Stimulated activated CD4-positive, alpha-beta T cell treated with anti-CD3 and anti-CD28 coated beads, TNF-alpha, amount 100 ng/mL, for 1 hour (primary cell): ENCODE measurements at places on chromosomes 13 and 19.

- no peak for DNase-seq
Observed at GRCh38 chr19:48798937-48799336, 11.9 kb downstream of the BCAT2 start.

DNA sequence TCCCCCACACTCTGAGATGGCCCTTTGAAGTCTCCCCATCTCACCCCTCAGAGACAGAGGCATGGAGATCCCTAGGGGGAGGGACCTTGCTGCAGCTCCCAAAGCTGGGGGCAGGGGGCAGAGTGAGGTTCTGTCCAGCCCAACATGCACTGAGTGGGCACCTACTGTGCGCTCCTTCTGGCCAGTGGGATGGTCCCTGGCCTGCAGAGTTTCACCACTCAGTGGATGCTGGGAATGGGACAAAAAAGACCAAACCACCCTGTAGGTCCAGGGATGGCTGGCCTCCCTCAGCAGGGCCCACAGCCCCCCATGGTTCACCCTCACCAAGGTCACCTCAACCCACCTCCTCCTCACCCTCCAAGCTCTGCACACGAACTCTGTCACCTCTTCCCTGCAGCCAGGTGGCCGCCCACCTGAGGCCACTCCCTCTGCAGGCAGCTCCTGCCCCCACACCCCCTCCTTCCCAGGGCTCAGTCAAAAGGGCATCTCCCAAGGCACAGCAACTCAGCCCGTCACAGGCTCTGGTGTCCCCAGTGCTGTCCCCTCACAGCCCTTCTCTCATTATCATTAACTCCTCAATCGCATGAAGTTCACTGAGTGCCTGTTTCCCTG lies 16.1 kb downstream of the CEACAM21 start:
- DNase-seq, result no peak

GRCh38 chr19:17074634-17075034 lies 618 bp downstream of the HAUS8 start:
- no peak for DNase-seq

- DNase-seq, result no peak
Observed at GRCh38 chr13:54927538-54927937, 1898.9 kb downstream of the OLFM4 start.

DNA sequence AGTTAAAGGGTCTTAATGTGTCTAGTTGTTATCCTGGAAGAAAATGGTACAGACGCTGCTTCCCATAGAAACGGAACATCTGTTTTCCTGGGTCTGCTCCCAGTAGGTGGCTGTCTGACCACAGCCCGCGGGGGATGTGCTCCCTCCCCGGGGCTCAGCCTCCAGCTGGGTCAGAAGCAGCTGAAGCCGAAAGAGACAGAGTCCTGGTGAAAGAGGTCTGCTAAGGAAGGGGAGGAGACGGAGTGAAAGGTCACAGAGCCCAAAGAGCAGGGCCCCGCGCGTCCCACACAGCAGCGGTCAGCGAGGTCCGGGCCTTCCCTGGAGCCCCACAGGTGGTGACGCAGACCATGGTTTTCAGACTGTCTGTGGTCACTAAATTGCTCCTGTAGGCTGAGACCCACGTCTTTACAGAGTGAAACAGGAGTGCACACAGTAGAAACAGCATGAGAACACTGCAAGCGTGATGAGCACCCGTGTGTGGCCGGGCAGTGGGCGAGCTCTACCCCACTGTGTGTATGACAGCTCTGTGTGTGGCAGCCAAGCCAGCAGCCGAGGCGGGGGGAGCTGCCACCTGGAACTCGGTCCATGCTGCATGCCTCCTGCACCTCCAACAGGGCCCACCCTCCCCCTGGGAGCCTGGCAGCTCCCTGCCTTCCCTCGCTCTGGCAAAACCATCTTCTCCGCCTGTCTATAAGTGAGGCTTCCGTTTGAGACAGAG lies 52.0 kb upstream of the C13orf46 start:
- DNase-seq, result no peak

- no peak for DNase-seq
Observed at GRCh38 chr13:82800391-82800790, 1081.9 kb downstream of the SLITRK1 start.
